Fibroblast of gingiva (primary cell): ENCODE measurements at places on chromosomes 5 and 9.
A peak's percentile ranks its signal among the peaks of the same experiment; 100 is the strongest.

GRCh38 chr5:53091289-53091688, 18.3 kb downstream of the MOCS2 start:
- DNase-seq: peak; percentile 38

- peak; percentile 56 for DNase-seq
Observed at GRCh38 chr9:35820076-35820475, 5.2 kb upstream of the HINT2 start.

- DNase-seq: no peak
Observed at GRCh38 chr5:163912046-163912445, 406.6 kb downstream of the MAT2B start.

DNA sequence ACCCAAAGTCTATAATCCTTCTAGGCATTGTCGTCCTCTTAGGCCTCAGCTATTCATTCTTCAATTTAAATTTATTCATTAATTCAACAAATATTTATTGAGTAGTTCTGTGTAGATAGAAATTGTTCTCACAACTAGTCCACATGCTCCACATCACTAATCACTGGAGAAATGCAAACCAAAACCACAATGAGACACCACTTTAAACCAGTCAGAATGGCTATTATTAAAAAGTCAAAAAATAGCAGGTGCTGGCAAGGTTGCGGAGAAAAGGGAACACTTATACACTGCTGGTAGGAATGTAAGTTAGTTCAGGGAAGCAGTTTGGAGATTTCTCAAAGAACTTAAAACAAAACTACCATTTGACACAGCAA, 51.1 kb upstream of the TNFSF15 start:
- DNase-seq: no peak

DNA sequence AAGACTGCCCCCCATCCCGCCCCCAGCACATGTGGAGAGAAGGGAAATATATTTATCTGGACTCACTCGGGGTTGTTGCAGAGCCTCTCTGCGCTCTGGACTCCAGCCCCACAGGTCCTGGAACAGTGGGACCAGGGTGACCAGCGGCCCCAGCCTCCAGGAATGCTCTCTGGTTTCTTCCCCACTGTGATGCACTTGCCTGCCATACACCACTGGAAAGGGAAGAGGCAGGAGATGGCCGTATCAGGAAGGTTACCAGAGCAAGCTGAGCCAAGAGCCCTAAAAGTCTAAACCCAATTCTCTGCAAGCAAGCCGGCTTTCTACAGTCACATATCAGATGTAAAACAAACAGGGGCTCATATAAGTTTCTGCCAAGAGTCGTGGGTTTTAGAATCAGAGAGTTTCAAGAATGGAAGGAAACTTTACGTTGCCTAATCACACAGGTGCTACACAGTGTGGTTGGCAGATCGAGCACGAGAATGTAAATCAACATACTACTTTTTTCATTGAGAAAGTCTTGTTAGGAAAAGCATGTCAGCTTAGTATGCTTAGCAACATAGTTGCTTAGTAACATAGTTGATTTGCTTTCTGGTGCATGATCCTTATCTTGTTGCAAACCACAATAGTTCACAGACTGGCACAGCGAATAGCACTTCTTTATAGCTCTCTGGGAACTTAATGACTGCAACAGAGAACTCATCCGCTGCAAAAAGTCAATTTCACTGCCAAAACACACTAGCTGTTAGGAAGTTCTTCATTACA, 201.2 kb downstream of the TARS1 start:
- no peak for DNase-seq

- DNase-seq: peak; percentile 44
Observed at GRCh38 chr9:95381221-95381620, 63.7 kb upstream of the FANCC start.

DNA sequence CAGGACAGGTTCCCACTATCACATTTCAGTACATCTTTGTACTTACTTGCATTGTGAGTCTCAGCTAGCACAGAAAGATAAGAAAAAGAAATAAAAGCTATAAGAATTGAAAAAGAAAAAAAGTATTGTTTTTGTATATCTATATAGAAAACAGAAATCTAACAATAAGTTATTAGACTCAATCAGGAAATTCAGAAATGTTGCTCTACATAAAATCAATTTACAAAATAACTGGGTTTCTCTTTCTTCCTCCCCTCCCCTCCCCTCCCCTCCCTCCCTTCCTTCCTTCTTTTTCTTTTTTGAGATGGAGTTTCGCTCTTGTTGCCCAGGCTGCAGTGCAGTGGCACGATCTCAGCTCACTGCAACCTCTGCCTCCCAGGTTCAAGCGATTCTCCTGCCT, 7.2 kb upstream of the CACNA1B start:
- no peak for DNase-seq

DNA sequence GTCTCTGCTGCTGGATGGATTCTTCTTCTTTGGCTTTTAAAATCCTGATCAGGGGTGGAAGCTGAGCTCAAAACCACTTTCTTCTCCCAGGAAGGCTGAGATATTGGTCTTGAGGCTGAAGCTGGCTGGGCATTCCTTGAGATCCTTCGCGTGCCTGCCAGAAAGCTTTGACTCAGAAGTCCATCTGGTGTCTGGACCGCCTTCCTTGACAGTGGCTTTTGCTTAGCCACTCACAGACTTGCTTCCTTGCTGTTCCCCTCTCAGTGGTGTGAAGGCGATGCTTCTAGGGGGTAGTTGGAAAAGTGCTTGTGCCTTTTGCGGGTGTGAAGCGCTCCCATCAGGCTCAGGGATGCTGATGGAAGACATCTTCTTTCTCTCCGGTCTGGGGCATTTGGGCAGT, 45.9 kb downstream of the RGS3 start:
- DNase-seq: peak; percentile 45

- DNase-seq: peak; percentile 92
Observed at GRCh38 chr9:115690786-115691496, 462.6 kb upstream of the PAPPA start.

GRCh38 chr5:116859666-116860320, 285.2 kb upstream of the SEMA6A start:
- no peak for DNase-seq

DNA sequence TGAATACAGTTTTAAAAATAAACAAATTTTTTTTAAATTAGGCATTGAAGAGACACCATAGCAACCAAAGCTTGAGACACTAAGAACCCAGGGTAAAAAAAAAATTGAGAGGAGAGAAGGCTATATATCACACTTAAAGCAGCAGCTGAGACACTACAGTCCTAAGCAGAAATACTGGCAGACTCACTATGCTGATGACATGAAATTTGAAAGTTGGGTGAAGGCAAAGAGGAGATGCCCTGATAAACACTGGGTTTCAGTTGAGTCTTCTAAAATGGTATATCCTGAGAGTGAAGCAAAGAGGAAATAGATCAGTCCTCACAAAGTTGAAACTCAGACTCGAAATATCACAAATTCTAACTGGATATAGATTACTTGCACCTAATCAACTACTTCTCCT, 419.9 kb upstream of the CDH9 start:
- DNase-seq: no peak

DNA sequence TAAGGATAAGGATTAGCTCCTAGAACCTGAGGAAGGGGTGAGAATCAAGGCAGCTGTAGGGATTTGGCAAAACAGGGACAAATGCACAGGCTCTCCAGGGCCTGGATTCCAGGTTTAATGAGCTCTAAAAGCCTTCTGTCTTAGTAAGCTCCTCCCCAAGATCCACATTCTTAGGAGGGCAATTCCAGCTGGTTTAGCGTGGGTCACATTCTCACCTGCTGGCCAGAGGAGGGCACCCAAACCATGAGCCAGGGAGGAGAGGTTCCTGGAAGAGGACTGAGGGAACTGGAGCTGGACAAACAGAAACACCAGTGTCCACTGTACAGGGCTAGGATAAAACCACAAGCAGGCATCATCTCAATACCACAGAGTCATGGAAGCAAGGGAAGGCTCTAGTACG, 480.0 kb downstream of the CCDC171 start:
- DNase-seq: peak; percentile 16

DNA sequence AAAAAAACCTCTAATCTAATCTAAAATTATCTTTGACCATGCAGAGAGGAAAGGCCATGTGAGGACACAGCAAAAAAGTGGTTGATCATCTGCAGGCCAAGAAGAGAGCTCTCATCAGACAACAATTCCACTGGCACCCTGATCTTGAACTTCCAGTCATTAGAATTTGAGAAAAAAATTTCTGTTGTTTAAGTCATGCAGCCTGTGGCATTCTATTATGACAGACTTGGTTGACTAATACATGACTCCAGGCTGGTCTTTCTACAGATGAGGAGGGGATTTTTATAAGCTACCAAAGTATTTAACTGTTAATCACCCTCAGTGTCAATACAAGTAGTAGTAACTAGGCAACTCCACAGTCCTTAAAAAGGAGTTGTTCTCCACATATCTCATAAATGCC, 358.5 kb upstream of the RGMB start:
- peak; percentile 91 for DNase-seq

DNA sequence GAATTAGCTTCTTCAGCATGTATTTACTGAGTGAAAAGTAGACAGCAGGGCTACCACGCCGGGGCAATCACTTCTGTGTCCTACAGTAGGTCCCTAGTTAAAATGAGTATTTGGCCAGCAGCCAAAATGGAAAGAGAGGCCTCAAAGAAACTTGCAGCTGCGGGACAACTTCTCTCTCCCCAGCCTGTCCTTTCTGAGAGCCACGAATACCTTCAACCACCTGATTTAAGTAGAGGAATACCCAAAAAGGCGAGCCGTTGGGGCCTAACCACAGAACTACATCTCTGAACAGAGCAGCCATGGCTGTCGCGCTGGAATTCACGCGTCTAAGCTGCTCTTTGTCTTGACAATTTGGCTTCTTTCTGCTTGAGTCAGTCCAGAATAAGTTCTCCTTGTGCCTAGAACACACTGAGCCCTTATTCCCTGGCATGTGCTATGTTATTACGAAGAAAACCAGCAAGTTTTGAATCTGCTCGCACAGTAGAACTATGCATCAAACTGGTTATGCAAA, 43.8 kb upstream of the GOLPH3 start:
- DNase-seq: no peak

GRCh38 chr9:36207546-36208012, 16.9 kb downstream of the CLTA start:
- no peak for DNase-seq

- no peak for DNase-seq
Observed at GRCh38 chr5:39505791-39506190, 81.0 kb upstream of the DAB2 start.

DNA sequence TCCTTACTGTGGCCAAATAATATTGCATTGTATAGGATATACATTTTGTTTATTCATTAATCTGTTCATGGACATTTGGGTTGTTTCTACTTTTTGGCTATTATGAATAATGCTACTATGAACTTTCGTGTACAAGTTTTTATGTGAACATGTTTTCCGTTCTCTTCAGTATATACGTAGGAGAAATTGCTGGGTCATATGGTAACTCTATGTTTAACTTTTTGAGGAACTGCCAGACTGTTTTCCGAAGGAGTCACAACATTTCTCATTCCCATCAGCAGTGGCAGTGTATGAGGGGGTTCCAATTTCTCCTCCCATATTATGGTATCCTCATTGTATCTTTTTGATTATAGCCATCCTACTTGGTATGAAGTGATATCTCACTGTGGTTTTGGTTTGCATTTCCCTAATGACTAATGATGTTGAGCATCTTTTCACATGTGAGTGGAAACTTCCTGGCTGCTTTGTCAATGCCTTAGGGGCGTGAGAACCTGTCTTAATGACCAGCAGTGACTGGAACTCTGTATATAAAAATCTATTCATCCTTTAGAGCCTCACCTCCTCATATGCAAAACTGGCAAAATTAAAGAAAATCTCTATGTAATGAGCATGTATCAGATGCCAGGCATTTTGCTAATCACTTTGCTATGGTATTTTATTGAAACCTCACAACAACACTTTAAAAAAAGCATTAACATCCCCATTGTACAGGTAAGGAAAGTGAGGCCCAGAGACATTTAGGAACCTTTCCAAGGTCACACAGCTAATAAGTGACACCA, 47.8 kb upstream of the TGFBR1 start:
- peak; percentile 5 for DNase-seq

DNA sequence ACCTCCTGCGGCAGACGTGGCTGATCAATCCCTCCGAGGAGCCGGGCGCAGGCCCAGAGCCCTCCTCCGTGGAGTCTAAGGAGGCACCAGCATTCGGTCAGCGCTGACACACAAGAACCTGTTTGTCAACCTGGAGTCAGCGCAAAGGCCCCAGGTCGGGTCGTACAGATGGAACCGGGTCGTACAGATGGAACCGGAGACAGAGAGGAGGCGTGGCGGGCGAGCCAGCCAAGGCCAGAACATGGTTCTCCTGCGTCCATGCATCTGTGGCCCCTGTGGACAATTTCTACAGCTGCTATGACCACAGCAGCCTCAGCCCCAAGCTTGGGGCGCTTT, 125.1 kb upstream of the SARDH start:
- DNase-seq: no peak

DNA sequence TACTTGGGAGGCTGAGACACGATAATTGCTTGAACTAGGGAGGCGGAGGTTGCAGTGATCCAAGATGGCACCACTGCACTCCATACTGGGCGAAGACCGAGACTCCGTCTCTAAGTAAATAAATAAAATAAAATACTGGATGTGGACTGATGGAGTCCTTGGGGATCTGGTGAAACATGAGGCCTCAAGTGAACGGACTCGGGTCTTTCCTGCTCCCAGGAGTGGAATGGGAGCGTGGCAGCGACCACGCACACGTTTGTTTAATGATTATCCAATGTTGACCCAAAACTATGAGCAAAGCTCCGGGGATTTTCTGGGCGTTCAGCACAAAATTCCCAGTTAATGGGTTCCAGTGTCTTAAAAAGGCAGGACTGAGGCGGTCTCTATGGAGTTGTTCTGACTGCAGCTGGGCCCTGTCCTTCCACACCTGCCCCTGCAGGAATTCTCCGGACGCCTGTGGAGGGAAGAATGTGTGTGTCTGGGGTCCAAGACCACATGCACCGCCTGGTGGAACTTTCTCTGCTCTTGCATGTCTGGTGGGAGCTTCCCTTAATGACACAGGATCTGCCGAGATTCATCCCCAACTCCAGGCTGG, 26.6 kb downstream of the NEK6 start:
- no peak for DNase-seq

DNA sequence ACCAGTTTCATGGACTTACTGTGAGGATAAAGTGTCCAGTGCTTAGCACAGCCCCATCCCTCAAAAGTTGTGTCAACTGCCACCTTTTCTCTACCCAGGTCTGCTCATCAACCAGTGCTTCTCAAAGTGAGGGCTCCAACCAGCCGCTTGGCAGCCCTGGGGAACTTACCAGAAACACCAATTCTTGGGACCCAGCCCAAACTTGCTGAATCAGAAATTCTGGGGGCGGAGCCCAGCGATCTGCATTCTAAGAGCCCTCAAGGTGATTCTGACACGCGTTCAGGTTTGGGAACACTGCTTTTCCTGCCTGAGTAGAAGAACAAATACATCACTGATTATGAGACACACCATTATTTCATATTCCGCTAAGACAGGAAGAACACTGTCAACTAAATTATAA, 132.0 kb downstream of the NSG2 start:
- DNase-seq: no peak
